ENCODE measurements at places on chromosomes 16 and 17. TPM values are rescaled to one million over a fixed set of nuclear protein-coding genes. Genes with fewer than 3 reads are reported as not detected.

FOXC2 gene
- 0.09 TPM for total RNA-seq

IGSF6 gene
- not detected for total RNA-seq

DNA sequence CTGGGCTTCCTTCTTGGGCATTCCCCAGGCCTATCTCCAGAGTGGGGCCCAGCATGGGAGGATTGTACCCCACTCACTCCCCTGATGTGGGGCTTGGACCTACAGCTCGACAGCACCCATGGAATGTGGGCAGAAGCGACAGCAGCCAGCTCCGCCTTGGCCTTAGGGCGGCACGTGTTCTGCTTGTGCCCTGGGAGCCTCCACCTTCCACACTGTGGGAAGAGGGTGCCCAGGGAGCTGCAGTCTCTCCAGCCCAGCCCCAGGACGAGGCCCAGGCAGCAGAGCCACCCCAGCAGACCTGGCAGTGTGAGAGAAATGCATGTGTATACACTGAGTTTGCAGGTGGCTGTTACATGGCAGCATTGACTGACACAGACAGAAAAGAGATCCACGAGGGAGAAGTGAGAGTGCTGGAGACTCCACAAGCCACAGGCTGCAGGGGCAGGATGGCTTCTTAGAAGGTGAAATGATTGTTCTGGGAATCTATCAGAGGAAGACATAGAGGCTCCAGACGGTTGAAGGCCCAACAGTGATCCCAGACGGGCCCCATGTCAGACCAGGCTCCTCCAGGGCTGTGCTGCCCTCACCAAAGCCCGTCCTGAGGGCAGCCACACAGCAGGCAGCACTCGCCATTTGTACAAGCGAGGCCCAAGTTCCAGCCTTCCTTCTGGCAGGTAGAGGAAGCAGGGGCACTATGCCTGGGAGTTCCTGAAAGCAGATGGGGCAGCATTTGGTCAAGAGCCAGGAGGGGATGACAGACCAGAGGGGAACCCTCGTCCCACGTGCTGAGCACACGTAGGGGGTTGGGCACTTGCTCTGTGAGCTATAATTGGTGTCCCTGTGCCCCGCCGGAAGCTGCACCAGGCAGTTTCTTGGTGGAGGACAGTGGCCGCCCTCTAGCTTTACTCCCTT is 2.8 kb upstream of the DNASE1 start:
- DNase-seq: no peak

GRCh38 chr17:78347453-78347852 is 12.4 kb downstream of the SOCS3 start:
- no peak for DNase-seq

GRCh38 chr17:969811-970355 is 9.7 kb downstream of the NXN start:
- no peak for DNase-seq

DNA sequence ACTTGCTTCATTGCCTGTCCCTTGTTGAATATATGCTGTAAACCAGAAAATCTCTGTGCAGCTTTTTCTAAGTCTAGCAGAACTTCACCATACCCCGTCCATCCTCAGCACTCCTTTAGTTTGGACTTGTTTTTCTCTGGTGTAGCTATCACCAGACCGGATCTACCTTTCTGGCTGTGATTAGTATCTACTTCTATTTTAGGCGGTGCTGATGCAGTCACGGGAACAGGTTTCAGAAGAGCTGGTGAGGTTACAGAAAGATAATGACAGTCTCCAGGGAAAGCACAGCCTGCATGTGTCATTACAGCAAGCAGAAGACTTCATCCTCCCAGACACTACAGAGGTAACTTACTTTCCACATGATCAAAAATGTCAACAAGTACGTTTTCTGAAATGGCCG is 46.4 kb downstream of the NUP88 start:
- DNase-seq: no peak

- DNase-seq: no peak
These were observed 2.0 kb upstream of the BRICD5 start for GRCh38 chr16:2212362-2213324.

GRCh38 chr17:54353789-54354525 is 531.2 kb downstream of the KIF2B start:
- DNase-seq: no peak

DNA sequence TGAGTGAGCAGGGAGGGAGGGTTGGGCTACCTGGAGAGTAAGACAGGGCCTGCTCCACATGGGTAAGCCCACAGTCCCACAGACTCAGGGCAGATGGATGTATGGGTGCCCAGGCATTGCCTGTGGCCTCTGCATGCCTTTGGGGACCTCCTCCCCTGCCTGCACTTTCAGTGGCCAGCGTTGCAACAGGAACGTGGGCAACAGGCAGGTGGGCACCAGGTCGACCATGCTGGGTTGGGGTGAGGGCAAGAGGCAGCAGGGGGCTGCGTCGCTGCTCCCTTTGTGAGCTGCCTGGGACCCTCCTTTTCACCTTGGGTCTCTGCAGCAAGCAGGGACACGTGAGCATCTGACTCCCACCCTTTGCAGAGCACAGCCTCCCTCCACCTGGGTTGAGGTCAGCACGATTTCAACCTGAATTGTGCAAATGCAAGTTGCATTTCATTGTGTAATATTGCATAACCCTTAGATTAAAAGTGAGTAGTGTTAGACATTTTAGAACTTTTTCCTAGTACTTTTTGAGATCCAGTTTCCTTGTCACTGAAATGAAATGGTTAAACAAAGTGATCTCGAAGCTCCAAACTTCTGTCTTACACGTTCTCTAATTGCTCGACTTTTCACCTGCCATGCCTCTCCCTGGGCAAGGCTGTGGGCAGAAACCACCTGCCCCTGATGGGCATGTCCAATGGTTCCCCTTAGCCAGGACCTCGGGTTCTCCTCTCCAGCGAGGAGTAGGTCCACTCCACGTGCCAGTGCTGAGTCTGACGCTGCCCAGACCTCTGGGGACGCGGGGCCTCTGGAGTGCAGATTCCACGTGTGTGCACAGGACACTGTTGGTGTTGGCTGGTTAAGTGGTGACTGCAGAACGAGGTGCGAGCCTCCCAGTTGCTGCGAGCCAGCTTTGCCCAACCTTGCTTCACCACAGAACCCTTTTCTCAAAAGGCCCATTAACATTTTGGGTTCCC is 32.9 kb upstream of the IL17C start:
- no peak for DNase-seq

DNA sequence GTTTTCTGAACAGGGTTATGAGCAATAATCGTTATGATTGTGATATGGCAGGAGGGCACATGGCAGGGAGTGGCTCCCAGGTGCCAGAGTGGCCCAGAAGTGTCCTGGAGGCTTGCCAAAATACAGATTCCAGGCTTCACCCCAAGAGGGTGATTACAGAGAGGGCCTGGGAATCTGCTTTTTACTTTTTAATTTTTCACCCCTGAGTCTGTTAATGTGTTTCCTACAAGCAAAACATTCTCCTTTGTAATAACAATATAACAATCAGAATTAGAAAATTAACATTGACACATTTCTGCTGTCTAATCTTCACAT is 212.4 kb downstream of the SNX29 start:
- DNase-seq: no peak
